ENCODE measurements at places on chromosomes 1 and 21.

GRCh38 chr1:185593271-185593670 is 140.9 kb upstream of the HMCN1 start:
- no peak for DNase-seq

GRCh38 chr1:117166076-117166475 is 44.5 kb upstream of the TRIM45 start:
- DNase-seq = no peak

- no peak for DNase-seq
These were observed 72.1 kb downstream of the SYT2 start for GRCh38 chr1:202638019-202638700.

DNA sequence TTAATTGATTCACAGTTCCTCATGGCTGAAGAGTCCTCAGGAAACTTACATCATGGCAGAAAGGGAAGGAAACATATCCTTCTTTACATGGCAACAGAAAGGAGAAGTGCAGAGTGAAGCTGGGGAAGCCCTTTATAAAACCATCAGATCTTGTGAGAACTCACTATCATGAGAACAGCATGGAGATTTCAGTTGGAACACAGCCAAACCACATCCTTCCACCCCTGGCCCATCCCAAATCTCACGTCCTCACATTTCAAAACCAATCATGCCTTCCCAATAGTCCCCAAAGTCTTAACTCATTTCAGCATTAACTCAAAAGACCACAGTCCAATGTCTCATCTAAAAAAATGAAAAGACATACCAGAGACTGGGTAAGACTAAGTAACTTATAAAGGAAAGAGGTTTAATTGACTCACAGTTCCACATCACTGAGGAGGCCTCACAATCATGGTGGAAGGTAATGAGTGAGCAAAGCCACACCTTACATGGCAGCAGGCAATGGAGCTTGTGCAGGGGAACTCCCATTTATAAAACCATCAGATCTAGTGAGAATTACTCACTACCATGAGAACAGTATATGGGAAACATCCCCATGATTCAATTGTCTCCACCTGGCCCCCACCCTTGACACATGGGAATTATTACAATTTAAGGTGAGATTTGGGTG is 105.2 kb downstream of the MRPL39 start:
- DNase-seq = peak; percentile 34

- DNase-seq = no peak
These were observed 51.8 kb downstream of the FBXO2 start for GRCh38 chr1:11602424-11602823.
